ENCODE measurements at places on chromosomes 16 and 17. TPM values are rescaled to one million over a fixed set of nuclear protein-coding genes. Genes with fewer than 3 reads are reported as not detected.

DNA sequence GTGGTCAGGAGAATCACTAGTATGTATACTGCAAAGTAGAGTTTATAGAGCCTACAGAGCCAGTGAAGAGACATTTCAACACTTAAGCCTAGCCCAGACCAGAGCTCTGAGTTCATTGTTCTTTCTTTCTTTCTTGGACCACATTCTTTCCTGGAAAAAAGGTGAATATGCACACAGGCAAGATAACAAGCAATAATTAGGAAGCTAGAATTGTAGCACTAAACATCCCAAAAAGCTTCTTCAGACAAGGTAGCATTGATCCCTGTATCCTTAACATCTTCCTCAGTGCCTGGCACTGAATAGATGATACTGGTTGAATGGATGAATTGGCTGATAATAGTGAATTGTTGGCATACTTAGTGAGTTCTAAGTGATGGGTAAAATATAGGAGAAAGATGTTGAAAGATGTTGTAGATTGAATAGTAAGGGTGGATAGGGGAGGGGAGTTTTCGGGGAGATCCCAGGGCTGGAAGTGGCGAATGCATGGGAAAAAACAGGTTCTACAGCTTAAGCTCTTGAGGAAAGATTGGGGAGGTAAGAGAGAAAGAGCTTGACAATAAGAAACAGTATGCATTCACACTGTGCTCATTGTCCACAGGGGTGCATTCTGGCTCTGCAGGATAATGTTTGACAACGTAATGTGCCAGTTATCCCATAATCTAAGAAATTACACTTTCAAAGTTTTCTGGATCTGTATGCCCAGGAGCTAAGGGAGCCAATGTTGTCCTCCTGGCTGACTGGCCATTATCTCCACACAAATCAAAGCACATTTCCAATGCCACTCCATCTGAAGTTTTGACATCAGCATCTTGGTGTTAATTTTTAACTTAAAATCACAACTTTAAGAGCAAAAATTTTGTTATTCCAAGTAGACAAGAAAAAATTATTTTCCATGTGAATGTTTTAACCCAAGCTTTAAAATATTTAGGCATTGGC, 35.6 kb downstream of the TUBD1 start:
- H3K4me3 ChIP-seq, result no peak overlapping the region
- H3K36me3 ChIP-seq, result no peaks in the 10 kb centered on the region
- peak; percentile 41 for DNase-seq
- peaks cover 64% of the 10 kb centered on the region for H3K4me1 ChIP-seq
- H3K27me3 ChIP-seq, result no peaks in the 10 kb centered on the region

Gene ASPA
- not detected for total RNA-seq

Gene CCL7
- not detected for total RNA-seq

DNA sequence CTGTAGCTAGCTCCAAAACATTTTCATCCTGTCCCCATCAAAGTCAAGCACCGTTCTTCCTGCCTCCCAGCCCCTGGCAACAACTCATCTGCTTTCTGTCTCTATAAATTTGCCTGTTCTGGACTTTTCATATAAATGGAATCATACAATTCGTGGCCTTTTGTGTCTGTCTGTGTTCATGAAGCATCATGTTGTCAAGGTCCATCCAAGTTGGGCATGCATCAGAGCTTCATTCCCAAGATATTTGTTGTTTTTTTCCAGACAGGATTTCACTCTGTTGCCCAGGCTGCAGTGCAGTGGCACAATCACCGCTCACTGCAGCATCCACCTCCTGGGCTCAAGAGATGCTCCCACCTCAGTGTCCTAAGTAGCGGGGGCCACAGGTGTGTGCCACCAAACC, 5.9 kb downstream of the SLC5A10 start:
- DNase-seq, result no peak
- no peak overlapping the region for H3K4me3 ChIP-seq
- H3K36me3 ChIP-seq, result no peaks in the 10 kb centered on the region
- no peak overlapping the region for H3K27ac ChIP-seq
- H3K27me3 ChIP-seq, result no peaks in the 10 kb centered on the region
- H3K4me1 ChIP-seq, result no peaks in the 10 kb centered on the region

- no peaks in the 10 kb centered on the region for H3K27me3 ChIP-seq
- DNase-seq, result peak; percentile 50
- H3K4me1 ChIP-seq, result peaks cover 6% of the 10 kb centered on the region
- H3K4me3 ChIP-seq, result no peak overlapping the region
These were observed 39.6 kb upstream of the MEOX1 start for GRCh38 chr17:43701318-43701743.

DNA sequence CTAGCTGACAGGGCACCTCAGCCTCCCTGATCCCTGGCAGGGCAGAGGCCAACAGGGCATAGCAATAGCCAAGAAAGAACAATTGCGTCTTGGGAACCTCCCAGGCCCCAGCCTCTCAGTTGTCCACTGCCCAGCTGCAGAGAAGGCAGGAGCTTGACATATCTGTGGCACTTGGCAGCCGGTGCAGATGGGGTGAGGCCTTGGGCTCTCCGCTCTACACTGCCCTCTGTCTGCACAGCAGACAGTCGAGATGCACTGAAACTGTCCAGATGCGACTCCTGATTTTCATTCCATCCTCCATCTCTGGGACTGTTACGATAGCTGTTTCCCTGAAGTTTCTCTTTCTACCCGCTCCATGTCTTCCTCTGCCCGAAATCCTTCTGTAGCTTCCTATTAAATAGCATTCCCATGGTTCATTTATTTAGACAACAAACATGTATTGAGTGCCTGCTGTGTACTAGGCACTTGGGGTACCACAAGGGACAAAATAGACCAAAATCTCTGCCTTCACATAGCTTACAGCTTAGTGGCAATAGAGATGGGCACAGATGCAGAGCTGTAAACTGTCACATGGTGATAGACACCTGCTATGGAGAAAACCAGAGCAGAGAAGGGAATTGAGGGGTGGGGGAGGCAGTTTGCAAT, 3.3 kb downstream of the POLR3E start:
- DNase-seq, result peak; percentile 57
- H3K27ac ChIP-seq, result no peak overlapping the region
- H3K4me3 ChIP-seq, result no peak overlapping the region
- no peaks in the 10 kb centered on the region for H3K4me1 ChIP-seq
- H3K27me3 ChIP-seq, result no peaks in the 10 kb centered on the region
- H3K36me3 ChIP-seq, result peaks cover 7% of the 10 kb centered on the region

Gene CDH13
- total RNA-seq, result 0.36 TPM

Gene HID1
- 51.0 TPM for total RNA-seq

GRCh38 chr17:82840431-82840831, 609 bp upstream of the ZNF750 start:
- DNase-seq, result no peak
- H3K36me3 ChIP-seq, result no peaks in the 10 kb centered on the region
- H3K27ac ChIP-seq, result no peak overlapping the region
- no peak overlapping the region for H3K4me3 ChIP-seq
- no peaks in the 10 kb centered on the region for H3K27me3 ChIP-seq

DNA sequence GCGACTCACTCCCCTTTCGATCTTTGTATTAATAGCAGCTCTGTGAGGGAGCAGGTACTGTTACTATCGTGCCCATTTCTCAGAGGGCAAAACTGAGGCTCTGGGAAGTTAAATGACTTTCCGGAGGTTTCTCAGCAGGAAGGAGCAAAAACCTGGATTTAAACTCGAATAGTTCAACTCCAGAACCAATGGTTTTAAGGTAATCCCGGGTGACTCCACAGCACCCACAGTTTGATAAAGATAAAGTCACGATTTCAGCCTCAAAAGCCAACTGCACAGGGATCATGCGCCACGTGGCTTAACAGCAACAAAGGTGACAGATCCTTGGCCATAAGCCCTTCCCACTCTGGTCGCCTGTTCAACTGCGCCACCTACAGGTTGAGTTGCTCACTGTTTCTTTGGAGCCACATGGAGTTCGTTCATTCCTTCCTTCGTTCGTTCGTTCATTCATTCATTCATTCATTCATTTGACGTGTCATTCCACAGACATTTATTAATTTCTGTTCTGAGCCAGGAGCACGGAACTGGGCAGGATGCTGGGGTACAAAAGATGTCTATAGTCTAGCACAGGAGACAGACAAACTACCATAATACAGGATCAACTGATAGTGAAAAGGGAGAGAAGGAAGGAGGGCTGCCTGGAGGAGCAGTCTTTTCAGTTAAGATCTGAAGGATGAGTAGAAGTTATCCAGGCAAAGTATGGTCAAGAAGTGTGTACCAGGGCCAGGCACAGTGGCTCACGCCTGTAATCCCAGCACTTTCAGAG, 134.8 kb downstream of the HS3ST2 start:
- no peak overlapping the region for H3K27ac ChIP-seq
- no peaks in the 10 kb centered on the region for H3K36me3 ChIP-seq
- 0 out of 2 replicates have a peak, but pooled peaks cover 7% of the 10 kb centered on the region for H3K27me3 ChIP-seq
- H3K4me3 ChIP-seq, result no peak overlapping the region
- no peaks in the 10 kb centered on the region for H3K4me1 ChIP-seq

Gene NPIPA7
- total RNA-seq, result 0.87 TPM

- H3K4me1 ChIP-seq, result peaks cover 65% of the 10 kb centered on the region
- no peaks in the 10 kb centered on the region for H3K27me3 ChIP-seq
- DNase-seq, result peak; percentile 76
- H3K36me3 ChIP-seq, result peaks cover 5% of the 10 kb centered on the region
- peak overlapping the region; percentile 74 for H3K27ac ChIP-seq
These were observed 155.7 kb downstream of the CMIP start for GRCh38 chr16:81600275-81600674.

Gene CD300LB
- not detected for total RNA-seq

Data from PC-3 (cell line).